ENCODE measurements at places on chromosomes 5 and 9.

DNA sequence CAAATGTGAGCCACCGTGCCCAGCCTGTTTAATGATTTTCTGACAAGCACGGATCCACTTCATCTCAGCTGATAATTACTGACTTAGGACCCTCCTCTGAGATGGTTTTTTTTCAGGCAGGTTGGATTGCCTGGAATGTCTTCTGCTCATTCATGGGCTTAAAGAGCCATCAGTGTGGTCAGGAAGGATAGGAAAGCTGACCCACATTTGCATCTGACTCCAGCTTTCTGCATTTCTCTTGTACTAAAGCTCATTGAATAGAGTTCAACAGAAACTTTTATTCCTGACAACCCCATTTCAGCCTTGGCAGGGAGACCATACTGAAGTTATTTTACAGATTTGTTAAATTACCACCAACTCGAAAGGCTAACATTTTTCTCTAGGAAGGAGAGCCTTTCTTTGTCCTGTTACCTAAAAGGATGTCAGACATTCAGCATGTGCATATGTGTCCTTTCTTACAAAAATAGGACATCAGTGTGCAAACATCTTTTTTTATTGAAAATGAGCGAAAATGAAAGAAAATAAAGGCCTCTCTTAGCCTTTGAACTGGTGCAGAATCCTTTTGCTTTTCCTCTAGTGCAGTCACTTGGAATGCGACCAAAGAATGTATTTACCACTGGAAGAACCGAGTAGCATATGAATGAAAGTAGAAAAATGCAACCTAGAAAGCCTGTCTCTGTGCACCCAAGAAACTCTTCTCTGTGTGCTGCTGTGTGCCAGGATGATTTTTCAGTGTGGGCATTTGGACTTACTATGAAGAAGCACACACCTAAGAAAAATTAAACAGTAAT is 26.6 kb downstream of the ADCY2 start:
- DNase-seq = no peak

DNA sequence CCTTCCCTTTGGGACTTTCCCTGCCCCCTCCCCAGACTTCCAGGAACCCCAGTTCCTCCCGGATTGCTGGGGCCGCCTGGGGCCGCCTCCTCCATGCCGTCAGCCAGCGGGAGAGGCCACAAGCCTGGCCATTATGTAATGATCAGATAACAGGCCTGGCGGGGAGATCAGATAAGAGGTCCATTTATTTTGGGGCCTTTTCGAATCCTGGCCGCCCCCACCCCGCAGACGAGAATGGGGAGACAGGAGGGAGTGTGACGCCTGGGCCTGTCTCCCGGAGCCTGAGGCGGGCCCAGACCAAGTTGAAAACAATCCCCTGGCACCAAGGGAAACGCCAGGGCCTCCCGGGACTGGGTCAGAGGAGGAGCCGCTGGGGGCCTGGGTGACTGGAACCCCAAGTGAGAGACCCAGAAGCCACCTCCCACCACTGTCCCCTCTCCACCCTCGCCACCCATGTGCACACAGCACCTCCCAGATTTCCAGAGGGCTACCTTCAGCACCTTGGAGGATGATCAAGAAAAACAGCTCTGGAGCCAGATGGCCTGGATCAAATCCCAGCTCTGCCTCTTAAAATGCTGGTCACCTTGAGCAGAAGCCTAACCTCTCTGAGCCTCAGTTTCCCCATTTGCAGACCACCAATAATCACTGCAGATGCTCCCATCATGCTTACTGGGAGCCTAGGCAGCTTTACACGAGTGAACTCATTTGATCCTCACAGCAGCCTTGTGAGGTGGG is 7.8 kb downstream of the ENG start:
- no peak for DNase-seq

GRCh38 chr5:147307170-147307569 is 72.3 kb downstream of the STK32A start:
- DNase-seq = no peak

- no peak for DNase-seq
These were observed 62.7 kb upstream of the GRAMD2B start for GRCh38 chr5:126360467-126360866.

DNA sequence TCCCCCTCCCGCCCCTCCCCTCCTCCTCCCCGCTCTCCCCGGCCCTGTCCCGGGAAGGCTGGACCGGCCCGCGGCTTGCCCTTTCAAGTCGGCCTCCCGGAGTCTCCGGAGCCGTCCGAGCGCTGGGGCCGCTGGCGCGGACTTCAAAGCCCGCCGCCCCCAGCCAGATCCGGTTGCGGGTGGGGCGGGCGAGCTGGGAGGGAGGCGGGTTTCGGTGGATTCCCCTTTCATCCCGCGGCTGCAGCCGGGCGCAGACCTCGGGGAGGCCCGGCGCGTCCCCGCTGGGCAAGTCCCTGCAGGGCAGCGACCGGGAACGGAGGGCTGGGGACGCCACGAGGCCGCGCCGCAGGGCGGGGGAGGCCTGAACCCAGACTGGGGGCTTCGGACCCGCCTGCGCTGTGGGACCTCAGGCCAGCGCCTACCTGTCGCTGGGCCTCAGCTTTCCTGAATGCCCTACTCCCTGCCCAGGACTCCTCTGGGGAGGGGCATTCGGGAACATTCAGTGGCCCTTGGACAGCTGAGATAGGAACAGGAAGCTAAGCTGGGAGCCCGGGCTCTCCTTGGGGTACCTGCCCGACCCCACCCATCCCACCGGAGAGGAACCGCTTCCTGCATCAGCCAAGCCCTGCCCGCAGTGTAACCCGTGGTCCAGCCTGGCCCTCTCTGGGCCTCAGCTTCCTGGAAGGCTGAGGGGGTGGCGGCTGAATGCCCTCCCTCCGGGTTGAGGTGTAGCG is 23.4 kb downstream of the C9orf50 start:
- DNase-seq = no peak

DNA sequence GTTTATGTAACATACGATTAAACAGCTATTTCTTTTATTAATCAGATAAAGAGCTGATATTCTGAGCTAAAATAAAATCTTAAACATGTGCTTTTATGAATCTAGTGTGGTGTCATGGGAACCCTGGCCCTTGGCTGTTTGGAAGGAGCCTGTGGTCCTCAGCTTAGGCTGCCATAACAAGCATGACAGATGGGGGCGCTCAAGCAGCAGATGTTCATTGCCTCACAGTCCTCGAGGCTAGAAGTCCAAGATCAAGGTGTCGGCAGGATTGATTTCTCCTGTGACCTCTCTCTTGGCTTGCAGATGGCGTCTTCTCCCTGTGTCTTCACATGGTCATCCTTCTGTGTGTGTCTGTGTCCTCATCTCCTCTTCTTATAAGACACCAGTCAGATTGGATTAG is 448.2 kb downstream of the GADD45G start:
- peak; percentile 46 for DNase-seq

GRCh38 chr9:136031741-136032730 is 63.1 kb downstream of the NACC2 start:
- DNase-seq = no peak
